Left ventricle myocardium inferior (tissue), 1 donor: ENCODE measurements at places on chromosomes 4 and X.
A peak's percentile ranks its signal among the peaks of the same experiment; 100 is the strongest.

DNA sequence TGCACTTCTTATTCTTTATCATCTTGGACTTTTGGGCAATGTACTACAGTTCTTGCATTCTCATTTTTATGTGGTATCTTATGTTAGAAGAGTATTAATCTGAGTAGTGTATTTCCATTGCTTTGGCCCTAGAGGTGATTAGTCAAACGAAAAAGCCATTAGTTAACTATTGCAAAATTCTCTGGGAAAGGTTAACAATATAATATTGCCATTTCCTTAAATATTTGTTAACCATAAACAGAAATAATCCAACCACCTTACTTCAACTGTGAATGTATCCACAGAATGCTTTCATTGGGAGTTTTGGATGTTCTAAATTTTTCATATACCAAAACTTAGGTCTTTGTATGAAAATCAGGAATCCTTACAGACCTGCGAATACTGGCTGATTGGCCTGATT lies 294.6 kb upstream of the UGT8 start:
- no peak for DNase-seq

GRCh38 chrX:39205467-39205866 lies 404.2 kb downstream of the MID1IP1 start:
- DNase-seq, result no peak

DNA sequence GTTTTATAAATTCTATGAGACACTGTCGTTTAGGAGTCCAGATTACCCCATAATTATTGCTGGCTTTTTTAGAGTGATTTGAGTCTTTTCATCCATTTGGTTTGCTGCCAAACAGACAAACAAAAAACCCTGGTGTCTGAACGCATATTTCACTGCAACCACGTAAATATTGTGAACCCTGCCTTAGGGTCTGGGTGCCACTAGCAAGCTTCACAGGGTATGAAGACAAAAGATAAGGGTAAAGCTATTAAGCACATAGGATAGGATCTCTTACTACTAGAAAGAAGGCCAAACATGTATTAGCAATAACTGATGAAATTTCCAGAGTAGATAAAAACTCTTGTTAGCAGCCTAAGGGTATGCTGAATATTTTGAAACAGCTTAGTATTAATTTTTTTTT lies 143.3 kb downstream of the BANK1 start:
- DNase-seq, result no peak

GRCh38 chr4:148926276-148927260 lies 484.4 kb upstream of the NR3C2 start:
- DNase-seq, result peak; percentile 50

DNA sequence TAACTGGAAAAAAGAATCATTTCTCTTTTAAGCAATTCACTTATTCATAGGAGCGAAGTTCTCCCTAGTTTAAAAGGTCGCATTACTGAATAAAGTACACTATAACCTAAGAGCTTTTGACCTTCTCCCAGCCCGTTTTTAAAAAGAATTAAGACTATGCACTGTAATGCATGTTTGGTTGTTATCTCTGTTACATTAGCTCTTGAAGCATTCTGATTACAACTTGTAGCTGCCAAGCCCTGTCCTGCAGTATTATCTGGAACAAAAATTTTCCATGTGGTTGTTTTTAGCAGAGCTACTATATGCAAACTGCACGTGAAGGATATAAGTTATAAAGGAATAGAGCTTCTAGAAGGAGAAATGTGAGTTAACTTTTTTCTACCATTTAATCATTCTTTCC lies 8.1 kb downstream of the GAB1 start:
- DNase-seq, result no peak

DNA sequence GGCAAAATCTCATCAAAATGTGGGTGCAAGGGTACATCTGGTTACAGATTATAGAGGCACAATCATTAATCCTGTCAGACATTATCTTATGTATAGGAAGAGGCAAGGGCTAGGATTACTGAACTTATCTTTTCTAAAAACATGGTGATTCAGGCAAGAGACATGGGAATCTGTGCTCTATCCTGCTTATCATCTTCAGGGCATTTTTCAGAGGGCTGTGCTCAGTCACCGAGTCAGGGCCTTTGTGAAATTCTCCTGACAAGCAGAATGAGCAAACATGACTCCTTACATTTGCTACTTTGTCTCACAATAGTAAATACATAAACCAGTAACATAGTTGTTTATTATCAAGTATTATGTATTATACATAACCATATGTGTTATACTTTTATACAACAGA lies 84.2 kb upstream of the KCTD8 start:
- DNase-seq, result no peak

DNA sequence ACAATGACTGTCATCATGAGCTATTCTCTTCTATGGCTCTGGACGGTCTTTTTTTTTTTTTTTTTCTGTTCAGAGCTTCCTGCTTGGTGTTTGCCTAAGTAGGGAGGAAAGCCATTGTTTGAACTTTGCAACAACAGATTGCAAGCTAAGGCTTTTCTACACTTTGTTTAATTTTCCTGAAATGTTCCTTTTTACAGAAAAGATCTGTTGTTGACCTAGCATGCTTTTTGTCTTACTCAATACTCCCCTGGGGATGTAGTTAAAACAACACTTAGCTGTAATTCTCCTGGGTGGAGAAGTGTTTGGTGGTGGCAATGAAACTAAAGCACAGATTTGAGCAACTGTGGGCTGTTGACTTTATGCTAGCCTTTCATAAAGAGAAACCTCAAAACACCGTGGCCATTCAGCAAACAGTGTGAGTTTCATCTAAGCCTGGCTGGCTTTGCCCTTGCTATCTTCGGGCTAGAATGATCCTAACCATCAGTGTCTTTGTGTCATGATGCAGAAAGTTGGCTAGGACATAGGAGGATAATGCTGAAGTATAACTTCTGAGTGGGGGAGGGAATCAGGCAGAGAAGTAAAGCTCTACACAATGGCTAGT lies 110.5 kb downstream of the ANXA3 start:
- DNase-seq, result no peak

GRCh38 chrX:18354369-18355223 lies at the start of gene SCML2:
TSS of gene SCML2 (minus strand) at chrX:18354688. CDS start at chrX:18334071, 20,617 bp downstream.
- DNase-seq, result peak; percentile 38

- DNase-seq, result no peak
Measured at GRCh38 chr4:47650584-47651130, 165.6 kb downstream of the ATP10D start.

- DNase-seq, result no peak
Measured at GRCh38 chr4:8251110-8251883, 18.3 kb upstream of the HTRA3 start.

- no peak for DNase-seq
Measured at GRCh38 chrX:155745792-155746191, 133.0 kb upstream of the TMLHE start.

DNA sequence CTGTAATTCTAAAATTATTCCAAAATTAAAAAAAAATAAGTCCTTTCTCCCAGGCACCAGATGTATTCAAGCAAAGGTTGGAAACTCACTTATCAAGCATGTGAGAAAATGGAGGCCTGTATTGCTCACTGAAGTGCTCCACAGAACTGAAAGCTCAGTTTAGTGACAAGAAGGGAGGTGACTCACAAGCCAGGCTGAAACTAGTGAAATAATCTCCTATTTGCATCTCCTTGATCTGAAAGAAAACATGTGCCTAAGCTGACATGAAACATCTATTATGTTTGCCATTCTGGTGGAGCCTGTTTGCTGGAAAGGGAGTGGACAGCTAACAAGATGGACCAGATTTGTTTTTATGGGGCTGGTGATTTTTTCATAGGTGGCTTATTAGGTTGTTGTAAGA lies 54.0 kb upstream of the AMELX start:
- DNase-seq, result no peak

DNA sequence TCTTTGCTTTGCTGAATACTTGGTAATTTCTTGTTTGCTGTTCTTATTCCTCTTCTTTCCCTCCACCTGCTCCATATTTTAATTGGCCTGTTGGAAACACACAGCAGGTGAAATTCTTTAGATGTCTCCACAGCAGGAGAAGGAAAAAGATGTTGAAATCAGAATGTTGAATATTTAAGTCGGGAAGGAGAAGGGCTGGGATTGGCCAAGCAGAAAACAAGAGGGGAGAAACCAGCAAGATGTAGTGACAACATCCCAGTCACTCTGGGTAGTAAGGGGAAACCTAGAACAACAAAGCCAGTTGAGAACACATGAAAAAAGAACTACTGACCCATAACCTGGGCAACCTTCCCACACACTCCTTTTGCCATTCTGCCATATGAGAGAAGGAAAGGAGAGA lies 37.3 kb upstream of the STAG2 start:
- DNase-seq, result no peak

GRCh38 chr4:108695062-108695461 lies 44.7 kb downstream of the OSTC start:
- no peak for DNase-seq

- no peak for DNase-seq
Measured at GRCh38 chr4:79578606-79579005, 170.6 kb upstream of the GK2 start.

- DNase-seq, result no peak
Measured at GRCh38 chr4:116358633-116359222, 726.6 kb downstream of the TRAM1L1 start.

GRCh38 chrX:116284400-116284799 lies 113.9 kb downstream of the AGTR2 start:
- DNase-seq, result no peak

- peak; percentile 59 for DNase-seq
Measured at GRCh38 chr4:336099-336892, 1.3 kb upstream of the ZNF141 start.

DNA sequence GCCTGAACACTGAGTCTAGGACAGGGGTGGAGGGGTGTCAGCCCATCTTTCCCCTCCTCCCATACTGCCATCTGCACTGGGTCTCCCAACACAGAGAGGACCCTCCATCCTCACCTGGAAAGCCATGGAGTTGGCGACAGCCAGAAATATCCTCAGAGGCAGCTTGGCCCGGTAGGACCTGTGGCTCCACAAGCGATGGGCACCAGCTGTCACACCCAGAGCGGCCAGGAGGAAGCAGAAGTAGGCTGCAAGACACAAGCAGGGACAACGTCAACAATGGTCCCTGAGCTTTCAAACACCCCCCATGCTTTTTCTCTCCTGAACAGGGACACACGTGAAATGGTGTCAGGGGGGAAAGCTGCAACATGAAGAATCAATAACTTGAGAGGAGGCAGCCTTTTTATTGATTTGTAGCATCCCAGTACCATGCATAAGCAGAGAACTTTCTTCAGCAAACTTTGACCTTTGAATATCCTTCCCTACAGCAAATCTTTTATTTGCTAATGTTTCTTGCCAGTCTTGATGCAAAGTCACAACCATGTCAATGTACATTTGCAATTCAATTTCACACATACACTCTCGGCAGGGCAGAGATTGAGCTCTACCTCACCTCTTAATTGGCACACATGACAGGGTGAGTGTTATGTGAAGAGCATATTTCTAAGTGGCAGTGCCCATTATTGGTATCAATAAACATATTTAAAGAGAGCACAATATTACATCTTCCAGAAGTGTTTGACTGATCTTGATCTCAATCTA lies 93.2 kb downstream of the SCD5 start:
- DNase-seq, result no peak

- DNase-seq, result no peak
Measured at GRCh38 chr4:165774326-165774725, 98.7 kb upstream of the TLL1 start.

- DNase-seq, result no peak
Measured at GRCh38 chr4:166808380-166808779, 425.9 kb downstream of the SPOCK3 start.
